ENCODE measurements at places on chromosomes 16 and 17. TPM values are rescaled to one million over a fixed set of nuclear protein-coding genes. Genes with fewer than 3 reads are reported as not detected.

The COX11 gene
- total RNA-seq = 58.2 TPM

- peak; percentile 76 for DNase-seq
Observed at GRCh38 chr16:85028685-85029407, 1.3 kb downstream of the KIAA0513 start.

DNA sequence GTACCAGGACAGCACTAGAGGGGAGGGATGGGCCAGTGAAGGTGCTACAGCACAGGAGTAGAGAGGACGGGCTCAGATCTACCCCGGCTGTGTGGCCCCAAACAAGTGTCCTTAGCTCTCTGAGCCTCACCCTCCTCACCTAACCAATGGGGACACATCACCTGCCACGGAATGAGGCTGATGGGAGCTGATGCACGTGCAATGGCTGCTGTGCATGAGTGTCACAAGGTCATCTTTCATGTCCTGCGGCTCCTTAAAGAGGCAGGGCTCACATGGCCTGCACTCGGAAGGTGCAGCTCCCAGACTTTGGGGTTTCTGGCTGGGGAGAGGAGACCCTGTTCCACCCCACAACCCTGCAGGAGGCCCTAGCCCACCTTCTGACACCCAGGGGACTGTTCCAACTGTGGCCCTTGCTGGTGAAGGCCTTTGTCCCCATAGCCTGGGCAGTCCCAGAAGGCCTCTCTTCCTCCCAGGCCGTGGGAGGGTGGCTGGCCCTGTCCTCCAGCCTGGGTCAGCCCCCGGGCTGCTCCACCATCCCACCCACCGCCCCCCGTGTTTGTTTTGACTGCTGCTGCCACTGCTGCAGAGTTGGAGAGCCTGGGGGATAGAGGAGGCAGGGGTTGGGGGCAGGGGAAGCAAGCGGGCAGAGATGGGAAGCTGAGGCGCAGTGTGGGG is 10.5 kb downstream of the HAP1 start:
- DNase-seq = no peak

DNA sequence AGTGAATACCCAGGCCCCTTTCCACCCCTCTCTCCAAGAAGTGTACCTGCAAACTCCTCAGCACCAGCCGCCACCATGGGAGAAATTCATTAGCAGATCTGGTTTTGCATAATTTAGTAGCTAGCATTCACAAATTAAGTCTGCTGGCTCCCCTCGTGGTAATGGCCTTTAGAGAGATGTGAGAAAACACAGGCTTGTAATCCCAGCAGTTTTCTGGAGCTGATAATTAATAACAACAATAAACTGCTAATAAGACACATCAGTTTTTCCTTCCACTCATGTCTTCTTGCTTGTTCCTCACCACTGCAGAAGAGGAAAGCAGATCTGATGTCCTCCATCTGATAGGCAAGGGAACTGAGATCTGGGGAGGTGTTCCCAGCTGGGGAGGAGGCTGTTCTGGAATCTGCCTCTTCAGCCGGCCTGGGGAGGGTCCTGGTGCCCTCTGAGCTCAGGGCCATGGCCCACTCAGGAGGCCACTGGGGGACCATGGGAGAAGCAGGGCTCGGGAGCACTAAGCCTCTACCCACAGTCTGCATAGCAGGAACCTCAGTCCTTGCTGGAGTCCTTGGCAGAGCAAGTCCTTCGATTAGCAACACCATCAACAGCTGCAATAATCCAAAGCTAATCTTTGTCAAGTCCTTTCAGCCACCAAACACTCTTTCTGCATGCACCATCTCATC is 74.2 kb upstream of the DNAJA2 start:
- DNase-seq = no peak

GRCh38 chr16:22161999-22162655 is at the start of gene SDR42E2:
TSS of gene SDR42E2 (plus strand) at chr16:22162506. CDS start at chr16:22165583, 3,077 bp downstream.
- DNase-seq = peak; percentile 41

Data from PC-9 (cell line).